ENCODE measurements at places on chromosomes 3 and 15. TPM values are rescaled to one million over a fixed set of nuclear protein-coding genes. Genes with fewer than 3 reads are reported as not detected.
A peak's percentile ranks its signal among the peaks of the same experiment; 100 is the strongest.

GRCh38 chr3:148629006-148629405 is 68.7 kb upstream of the AGTR1 start:
- DNase-seq, result no peak

GRCh38 chr3:18772699-18773305 is 347.7 kb upstream of the SATB1 start:
- no peak for DNase-seq

DNA sequence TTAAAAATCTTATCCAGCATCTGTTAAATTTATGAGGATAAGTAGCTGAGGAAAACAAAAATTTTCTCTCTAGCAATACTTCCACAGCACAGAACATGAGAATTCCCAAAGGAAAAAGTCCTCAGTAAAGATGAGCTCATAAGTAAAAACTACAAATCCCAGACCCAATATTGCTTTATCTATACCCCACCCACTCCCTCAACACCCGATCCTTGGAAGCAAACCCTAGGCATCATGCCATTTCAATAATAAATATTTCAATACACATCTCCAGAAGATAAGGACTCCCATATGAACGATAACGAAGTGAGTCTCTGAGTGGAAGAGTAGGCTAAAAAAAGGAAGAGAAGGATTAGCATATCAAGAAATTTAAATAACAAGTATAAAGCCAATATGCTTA is 8.3 kb upstream of the PRR20G start:
- DNase-seq, result no peak

DNA sequence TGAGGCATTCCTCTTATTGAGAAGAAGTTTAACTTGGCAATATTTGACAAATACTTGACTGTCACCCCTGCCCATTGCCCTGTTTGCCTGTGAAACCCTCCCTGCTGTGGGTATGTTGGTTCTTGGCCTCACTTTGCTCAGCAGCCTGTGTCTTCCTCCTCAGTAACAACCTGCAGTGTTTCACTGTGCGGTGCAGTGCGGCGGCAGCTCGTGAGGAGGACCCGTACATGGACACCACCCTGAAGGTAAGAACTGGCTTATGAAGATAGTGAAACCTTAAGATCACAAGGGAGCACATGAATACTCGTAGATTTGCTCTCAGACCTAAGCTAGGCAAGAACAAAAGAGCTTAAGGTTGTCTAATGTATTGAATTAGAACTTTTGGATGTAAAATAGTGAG is 21.0 kb downstream of the HPS3 start:
- no peak for DNase-seq

GRCh38 chr15:100849855-100850218 is 29.8 kb upstream of the ALDH1A3 start:
- no peak for DNase-seq

DNA sequence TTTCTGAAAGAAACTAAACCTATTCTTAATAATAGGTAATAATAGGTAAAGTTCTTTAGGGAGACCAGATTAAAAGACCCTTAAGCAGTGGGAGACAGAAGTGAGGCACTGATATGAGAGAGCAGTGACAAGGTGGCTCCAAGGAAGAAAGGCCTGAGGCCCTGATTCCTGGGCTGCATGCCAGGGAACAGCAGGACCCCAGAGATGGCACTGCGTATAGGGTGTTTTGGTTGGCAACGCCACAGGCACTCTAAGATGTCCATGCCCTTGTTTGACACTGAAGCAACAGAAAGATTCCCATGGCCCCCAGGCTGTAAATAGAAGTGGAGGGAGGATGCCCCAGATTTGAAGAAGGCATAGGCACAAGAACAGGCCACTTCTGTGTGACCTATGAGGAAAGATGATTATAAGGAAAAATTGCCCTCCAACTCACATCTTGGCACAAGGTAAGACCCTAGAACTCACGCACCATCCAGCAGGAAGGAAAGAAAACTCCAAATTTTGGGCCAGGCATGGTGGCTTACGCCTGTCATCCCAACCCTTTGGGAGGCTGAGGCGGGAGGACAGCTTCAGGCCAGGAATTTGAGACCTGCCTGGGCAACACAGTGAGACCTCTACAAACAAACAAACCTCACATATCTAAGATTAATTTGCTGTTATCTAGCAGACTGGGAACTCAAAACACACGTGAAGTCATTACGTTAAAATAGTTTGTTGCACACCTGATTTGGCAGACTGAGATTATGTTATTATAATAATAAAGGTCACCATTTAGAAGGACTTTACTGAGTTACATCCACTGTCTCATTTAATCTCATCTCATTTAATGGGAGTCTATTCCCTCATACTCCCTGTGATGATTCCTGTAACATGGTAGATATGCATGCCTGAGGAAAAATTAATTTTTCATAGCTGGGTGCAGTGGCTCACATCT is 10.5 kb upstream of the BLM start:
- DNase-seq, result no peak

DNA sequence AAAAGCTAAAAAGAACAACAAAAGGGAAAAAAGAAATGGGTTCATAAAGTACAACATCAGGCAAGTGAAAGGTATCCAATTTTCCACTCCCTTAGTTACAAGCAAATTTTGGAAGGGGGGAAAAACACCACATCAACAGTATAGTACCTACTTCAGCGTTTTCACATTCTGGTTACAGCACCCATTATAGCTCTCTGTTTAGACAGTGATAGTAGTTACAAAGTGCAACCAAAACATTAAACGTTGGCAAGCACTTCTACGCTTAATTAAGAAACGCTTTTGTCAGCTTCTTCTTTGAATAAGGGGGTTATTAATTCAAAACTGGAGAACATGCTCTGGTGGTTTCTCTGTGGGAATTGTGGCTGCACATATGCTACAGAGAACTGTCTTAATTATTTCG is 180.2 kb downstream of the VPS13C start:
- DNase-seq, result no peak

The GNAT1 gene
- total RNA-seq, result not detected

The NPAP1 gene
- total RNA-seq, result 0.16 TPM

- no peak for DNase-seq
Measured at GRCh38 chr15:66067687-66068086, 185.9 kb downstream of the MEGF11 start.

DNA sequence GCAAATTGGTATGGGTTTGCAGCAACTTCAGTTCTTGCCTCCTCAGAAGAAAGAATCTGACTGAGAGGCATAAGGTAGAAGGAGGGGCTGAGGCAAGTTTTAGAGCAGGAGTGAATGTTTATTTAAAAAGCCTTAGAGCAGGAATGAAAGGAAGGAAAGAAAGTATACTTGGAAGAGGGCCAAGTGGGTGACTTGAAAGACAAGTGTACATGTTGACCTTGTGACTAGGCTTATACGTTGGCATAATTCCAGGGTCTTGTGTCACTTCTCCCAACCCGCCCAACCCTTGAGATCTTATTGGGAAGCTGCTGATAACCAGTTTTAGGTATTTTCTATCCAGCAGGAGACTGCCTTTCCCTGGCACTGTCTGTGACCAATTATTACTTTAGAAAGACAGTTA is 436.9 kb upstream of the ZNF717 start:
- no peak for DNase-seq

The SLC2A2 gene
- total RNA-seq, result not detected

The CKMT1B gene
- not detected for total RNA-seq

The DOCK3 gene
- total RNA-seq, result 0.36 TPM

The ANKRD34C gene
- total RNA-seq, result not detected

The HOMER2 gene
- total RNA-seq, result 1.5 TPM

- no peak for DNase-seq
Measured at GRCh38 chr3:161342629-161343028, 28.7 kb downstream of the SPTSSB start.

GRCh38 chr15:88918738-88919137 is 5.6 kb upstream of the MFGE8 start:
- DNase-seq, result peak; percentile 95

- no peak for DNase-seq
Measured at GRCh38 chr3:45964139-45964538, 20.9 kb downstream of the CXCR6 start.

DNA sequence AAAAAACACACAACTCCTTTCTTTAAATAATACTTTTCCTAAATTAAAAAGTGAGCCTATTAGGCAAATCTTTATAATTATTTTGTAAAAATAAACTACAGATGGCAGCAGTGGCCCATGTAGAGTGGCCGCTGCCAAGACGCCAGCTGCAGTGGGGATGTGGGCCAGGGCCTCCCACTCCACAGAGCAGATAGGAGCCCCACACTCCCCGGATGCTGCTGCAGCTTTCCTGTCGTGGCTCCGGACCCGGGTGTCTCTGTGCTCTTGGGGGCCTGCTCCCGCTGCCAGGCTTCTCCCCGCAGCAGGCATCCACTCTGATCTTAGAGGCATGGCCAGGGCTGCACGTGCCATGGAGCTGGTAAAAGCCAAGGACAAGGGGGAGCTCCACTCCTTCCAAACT is 67.5 kb downstream of the PROS1 start:
- DNase-seq, result no peak

DNA sequence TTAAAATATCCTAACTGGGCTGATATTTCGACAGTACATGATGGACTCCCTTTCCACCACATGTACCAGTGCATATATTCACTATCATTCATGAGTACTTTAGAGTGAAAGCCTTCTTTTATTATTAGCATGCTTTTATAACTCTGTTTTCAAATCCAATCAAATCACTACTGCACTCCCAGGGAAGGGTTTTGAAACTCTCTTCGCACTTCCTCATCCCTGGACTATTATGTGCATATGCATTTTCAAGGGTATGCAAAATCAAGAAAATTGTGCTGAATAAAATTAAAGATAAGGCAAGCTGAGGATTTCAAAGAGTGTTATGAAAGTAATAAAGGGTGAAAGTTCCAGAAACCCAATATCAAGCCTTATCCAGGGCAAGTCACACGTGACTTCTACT is 411.4 kb upstream of the PDZRN3 start:
- DNase-seq, result no peak

The CCDC80 gene
- 614 TPM for total RNA-seq

DNA sequence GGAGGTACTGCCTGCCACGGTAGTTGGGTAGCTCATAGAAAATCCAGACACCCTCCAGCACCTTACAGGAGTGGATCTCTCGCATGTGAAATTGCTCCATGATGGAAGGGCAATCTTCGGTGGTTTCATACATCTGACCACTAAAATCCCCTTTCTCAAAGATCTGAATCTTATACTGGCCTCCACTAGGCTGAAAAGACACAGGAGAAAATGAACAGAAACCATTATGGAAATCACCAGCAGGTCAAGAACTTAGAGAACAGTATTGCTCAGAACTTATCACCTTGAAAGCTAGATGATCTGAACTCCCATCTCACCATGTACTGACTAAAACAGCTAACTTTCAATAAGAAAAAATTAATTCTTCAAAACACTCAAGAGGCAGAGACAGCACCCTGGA is 5.4 kb downstream of the CRYGS start:
- DNase-seq, result no peak

DNA sequence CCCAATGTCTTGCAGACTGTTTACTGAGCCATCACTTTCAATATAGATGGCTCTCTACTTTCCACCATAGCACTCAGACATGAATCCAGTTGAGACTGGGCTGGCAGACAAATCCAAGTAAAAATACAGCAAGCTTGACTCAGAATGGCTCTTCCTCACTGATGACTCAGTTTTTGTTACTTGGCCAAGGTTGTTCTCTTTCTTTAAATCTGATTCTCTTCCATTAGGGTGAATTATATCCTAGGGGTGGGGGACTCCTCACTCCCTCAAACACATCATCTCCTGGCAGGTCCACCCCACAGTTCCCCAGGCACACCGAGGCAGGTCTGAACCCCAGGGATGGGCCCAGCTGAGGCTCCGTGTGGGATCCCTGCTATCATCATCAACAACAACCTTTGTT is 157.9 kb downstream of the MEX3B start:
- DNase-seq, result peak; percentile 23

All from fibroblast of the aortic adventitia (primary cell).